ENCODE measurements at places on chromosomes 4 and X. TPM values are rescaled to one million over a fixed set of nuclear protein-coding genes. Genes with fewer than 3 reads are reported as not detected.

DNA sequence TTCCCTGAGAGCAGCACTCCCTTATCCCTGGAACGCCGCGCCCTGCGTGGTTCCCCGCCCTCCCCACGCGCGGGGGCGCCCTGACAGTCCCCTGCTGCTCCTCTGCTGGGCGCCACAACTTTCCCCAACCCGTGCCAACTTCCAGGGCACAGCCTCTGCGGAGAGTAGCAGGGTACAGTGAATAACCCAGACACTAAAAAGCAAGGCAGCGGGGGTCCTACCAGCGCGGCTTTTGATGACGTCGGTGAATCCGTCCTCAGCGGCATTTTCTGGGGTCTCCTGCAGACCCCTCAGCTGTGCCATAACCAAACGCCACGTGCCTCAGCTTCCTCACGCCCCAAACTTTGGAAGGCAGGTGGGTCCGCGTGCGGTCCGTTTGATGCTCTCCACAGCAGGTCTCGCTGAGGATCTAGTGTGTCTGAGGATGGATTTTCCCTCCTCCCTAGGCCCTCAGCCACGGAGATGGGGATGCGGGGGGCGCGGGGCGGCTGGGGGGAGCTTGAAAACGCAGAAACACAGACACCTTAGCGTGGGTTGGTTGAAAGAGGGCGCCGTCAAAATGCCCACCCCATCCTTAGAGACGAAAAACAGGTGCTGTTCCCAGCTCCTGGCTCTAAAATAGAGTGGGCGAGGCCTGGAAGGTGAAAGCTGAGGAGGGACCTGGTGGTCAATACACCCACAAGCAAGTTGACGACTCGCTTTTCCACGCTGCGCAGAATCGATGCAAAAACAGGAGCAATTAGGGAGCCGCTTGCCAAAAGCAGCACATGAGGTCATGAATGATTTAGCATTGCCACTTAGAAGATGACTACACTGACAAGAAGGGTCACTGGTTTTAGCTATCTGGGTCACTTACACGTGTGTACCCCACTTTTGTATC lies 405.6 kb downstream of the FAM47A start:
- H3K4me3 ChIP-seq, result no peak overlapping the region
- no peak overlapping the region for H3K27ac ChIP-seq
- no peak for DNase-seq
- no peaks in the 10 kb centered on the region for H3K27me3 ChIP-seq

- no peak overlapping the region for H3K4me3 ChIP-seq
- no peak for DNase-seq
- no peaks in the 10 kb centered on the region for H3K27me3 ChIP-seq
- no peaks in the 10 kb centered on the region for H3K36me3 ChIP-seq
Observed at GRCh38 chr4:62914758-62915157, 1494.5 kb downstream of the TECRL start.

DNA sequence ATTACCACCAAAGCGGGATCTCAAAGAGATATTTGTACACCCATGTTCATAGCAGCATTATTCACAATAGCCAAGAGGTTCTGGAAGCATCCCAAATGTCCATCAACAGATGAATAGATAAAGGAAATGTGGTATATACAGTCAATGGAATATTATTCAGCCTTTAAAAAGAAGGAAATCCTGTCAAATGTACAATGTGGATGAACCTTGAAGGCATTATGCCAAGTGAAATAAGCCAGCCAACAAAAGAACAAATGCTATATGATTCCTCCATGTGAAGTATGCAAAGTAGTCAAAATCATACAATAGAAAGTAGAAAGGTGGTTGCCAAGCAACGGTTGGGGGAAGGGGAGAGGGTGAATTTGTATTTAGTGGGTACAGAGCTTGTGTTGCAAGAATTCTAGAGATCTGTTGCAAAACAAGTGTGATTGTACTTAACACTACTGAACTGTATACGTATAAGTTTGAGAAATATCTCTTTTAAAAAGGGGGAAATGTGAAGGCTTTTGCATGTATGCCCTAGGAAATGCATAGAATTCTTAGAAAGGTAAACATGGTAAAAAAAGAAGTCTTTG lies 5.0 kb upstream of the ZRSR2 start:
- no peaks in the 10 kb centered on the region for H3K27me3 ChIP-seq
- no peak for DNase-seq
- no peaks in the 10 kb centered on the region for H3K36me3 ChIP-seq
- no peaks in the 10 kb centered on the region for H3K4me1 ChIP-seq

- no peak overlapping the region for H3K27ac ChIP-seq
- no peak overlapping the region for H3K4me3 ChIP-seq
- no peaks in the 10 kb centered on the region for H3K27me3 ChIP-seq
- no peaks in the 10 kb centered on the region for H3K4me1 ChIP-seq
- no peaks in the 10 kb centered on the region for H3K36me3 ChIP-seq
Observed at GRCh38 chr4:144967161-144967560, 130.8 kb downstream of the ANAPC10 start.

DNA sequence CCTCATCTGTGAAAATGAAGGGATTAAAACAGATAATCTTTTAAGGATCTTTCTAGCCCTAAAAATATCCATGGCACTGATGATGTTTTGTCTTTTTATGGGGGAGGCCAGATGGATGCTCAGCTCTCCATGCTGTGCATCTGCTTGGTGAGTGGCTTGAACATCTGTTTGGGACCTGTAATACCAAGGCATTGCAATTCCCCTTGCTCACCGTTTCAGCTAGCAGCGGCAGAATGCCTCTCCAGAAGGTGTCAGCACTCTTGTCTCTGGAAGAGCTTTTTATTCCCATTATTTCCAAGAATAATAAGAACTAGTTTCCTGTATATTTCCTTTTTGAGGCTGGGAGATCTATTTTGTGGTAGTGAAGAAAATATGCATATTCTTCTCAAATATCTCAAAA lies 151.9 kb upstream of the ANK2 start:
- no peak for DNase-seq
- no peaks in the 10 kb centered on the region for H3K36me3 ChIP-seq
- H3K27me3 ChIP-seq, result no peaks in the 10 kb centered on the region
- no peak overlapping the region for H3K27ac ChIP-seq

- H3K4me1 ChIP-seq, result no peaks in the 10 kb centered on the region
- DNase-seq, result no peak
- H3K4me3 ChIP-seq, result no peak overlapping the region
- H3K36me3 ChIP-seq, result no peaks in the 10 kb centered on the region
Observed at GRCh38 chr4:189809839-189810238, 130.8 kb upstream of the FRG1 start.

DNA sequence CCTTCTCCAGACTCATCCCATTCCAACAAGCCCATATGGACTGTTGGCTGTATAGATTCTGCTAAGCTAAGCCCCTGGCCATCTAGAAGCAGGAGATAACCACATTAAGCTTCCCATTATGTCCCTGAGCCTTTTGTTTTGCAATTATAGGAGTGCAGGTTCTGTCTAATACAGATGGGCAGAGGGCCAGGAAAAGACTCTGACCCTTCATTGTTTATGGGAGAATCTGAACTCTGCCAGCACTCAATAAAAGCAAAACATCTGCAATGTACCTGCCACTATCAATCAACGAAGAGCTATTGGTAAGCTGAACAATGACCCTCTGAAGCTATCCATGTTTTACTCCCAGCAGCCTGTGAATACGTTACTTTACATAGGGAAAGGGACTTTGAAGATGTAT lies 207.3 kb upstream of the CLNK start:
- no peaks in the 10 kb centered on the region for H3K27me3 ChIP-seq
- H3K4me1 ChIP-seq, result no peaks in the 10 kb centered on the region
- H3K4me3 ChIP-seq, result no peak overlapping the region
- no peaks in the 10 kb centered on the region for H3K36me3 ChIP-seq
- DNase-seq, result no peak

- H3K4me1 ChIP-seq, result no peaks in the 10 kb centered on the region
- H3K36me3 ChIP-seq, result no peaks in the 10 kb centered on the region
- no peak overlapping the region for H3K27ac ChIP-seq
- DNase-seq, result no peak
- H3K4me3 ChIP-seq, result no peak overlapping the region
- no peaks in the 10 kb centered on the region for H3K27me3 ChIP-seq
Observed at GRCh38 chr4:114658776-114659175, 60.2 kb downstream of the UGT8 start.

DNA sequence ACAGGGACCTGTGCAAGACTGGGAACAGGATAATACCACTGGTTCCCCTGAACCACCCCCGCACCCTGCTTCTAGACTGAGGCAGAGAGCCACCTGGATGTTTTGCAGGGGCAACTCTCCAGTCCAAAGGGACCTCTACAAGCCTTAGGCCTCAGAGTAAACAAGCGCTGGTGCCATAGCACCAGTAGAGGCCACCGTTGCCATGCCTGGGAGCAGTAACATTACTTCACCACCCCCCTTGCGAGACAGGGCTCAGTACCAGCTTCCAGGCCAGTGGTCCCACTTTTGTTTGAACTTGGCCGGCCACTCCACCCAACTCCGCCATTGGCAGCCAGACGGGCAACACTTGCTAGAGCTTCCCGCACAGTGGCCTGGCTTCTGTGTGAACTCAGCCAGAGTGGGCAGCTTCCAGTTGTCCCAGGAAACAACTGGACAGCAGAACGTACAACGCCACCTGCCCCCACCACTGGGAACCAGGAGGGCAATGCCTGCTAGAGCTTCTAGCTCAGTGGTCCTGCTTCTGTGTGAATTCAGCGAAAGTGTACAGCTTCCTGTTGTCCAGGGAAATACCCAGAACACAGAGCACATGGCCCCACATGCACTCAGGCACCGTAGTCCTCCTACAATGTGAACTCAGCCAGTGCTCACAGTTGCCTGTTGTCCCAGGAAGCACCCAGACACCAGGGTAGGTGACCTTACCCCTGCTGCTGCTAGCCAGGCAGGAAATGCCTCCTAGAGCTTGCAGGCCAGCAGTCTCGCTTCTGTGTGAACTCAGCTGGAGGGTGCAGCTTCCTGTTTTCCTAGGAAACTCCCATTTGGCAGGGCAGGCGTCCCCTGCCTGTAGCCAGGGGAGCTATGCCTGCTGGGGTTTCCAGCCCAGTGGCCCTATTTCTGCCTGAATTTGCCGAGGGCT lies 39.9 kb upstream of the PCDH19 start:
- H3K4me3 ChIP-seq, result no peak overlapping the region
- no peaks in the 10 kb centered on the region for H3K4me1 ChIP-seq
- no peaks in the 10 kb centered on the region for H3K36me3 ChIP-seq
- no peaks in the 10 kb centered on the region for H3K27me3 ChIP-seq

- H3K4me1 ChIP-seq, result peaks cover 42% of the 10 kb centered on the region
- no peaks in the 10 kb centered on the region for H3K27me3 ChIP-seq
- no peaks in the 10 kb centered on the region for H3K36me3 ChIP-seq
- DNase-seq, result peak; percentile 100
- H3K27ac ChIP-seq, result peak overlapping the region; percentile 93
Observed at GRCh38 chr4:152972821-152973628, 36.9 kb downstream of the FHDC1 start.

DNA sequence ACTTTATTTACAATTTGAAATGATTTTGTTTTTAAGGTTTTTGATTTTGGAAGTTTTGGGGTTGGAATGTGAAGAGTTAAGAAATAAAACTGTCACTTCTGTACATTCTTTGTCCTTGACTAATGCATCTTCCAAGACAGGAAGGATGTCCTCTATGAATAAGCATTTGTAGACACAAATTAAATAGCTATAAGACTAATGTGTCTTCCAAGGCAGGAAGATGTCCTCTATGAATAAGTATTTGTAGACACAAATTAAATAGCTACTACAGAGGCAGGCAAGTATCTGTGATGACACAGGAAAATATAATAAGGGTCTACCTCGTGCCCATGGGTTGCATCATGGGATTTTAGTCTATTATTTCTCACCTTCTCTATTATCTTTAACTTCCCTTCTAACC lies 14.5 kb downstream of the PRSS48 start:
- no peaks in the 10 kb centered on the region for H3K36me3 ChIP-seq
- no peak overlapping the region for H3K27ac ChIP-seq
- H3K4me3 ChIP-seq, result no peak overlapping the region
- H3K4me1 ChIP-seq, result peaks cover 4% of the 10 kb centered on the region
- DNase-seq, result no peak

- no peaks in the 10 kb centered on the region for H3K36me3 ChIP-seq
- H3K27me3 ChIP-seq, result no peaks in the 10 kb centered on the region
- no peak overlapping the region for H3K4me3 ChIP-seq
- H3K4me1 ChIP-seq, result no peaks in the 10 kb centered on the region
- no peak for DNase-seq
Observed at GRCh38 chr4:125582302-125582701, 267.5 kb downstream of the FAT4 start.

- no peaks in the 10 kb centered on the region for H3K27me3 ChIP-seq
- H3K36me3 ChIP-seq, result no peaks in the 10 kb centered on the region
- no peaks in the 10 kb centered on the region for H3K4me1 ChIP-seq
- no peak overlapping the region for H3K27ac ChIP-seq
- DNase-seq, result no peak
Observed at GRCh38 chr4:90476019-90476418, 348.8 kb downstream of the CCSER1 start.

GRCh38 chrX:49184294-49185281 lies 1.6 kb downstream of the PRICKLE3 start:
- H3K36me3 ChIP-seq, result no peaks in the 10 kb centered on the region
- peak overlapping the region; percentile 39 for H3K4me3 ChIP-seq
- H3K27me3 ChIP-seq, result no peaks in the 10 kb centered on the region
- H3K27ac ChIP-seq, result no peak overlapping the region
- DNase-seq, result peak; percentile 63

DNA sequence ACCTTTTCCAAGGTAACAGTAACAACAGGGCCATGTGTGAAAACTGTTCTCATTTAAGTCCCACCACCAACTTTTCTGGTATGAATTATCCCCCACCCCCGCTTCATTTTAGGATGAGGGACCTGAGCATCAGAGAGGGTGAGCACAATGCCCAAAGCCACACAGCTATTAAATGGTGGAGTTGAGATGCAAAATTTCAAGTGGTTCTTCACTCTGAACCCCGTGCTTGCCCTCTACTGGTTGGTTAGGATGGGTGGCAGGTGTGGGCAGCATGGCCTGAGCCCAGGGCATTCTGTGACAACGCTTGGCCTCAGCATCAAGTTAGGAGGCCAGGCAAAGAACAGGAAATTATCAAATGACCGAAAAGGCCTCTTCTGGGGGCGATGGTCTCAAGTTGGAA lies 33.5 kb downstream of the MED28 start:
- no peak for DNase-seq
- H3K4me1 ChIP-seq, result no peaks in the 10 kb centered on the region
- no peak overlapping the region for H3K4me3 ChIP-seq
- H3K27me3 ChIP-seq, result no peaks in the 10 kb centered on the region

DNA sequence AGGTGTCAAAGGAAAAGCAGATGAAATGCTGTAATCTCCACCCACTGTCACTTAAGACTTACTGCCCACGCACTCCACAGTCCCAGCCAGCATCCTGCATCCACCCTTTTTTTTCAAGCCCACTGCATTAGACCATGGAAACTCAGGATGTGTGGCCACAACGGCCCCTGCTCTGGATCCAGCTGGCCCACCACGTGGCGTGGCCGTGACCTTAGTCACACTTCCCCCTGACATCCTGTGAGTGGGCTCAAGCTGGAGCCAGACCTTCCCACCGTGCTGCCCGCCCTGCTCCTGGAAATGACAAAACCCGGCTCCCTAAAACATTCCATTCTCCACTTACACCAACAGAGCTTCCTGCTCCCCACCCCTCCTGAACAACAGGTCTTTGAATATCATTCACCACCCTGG lies 588.3 kb upstream of the DIPK2B start:
- H3K36me3 ChIP-seq, result peaks cover 3% of the 10 kb centered on the region
- peaks cover 8% of the 10 kb centered on the region for H3K4me1 ChIP-seq
- H3K27me3 ChIP-seq, result no peaks in the 10 kb centered on the region

- H3K27ac ChIP-seq, result no peak overlapping the region
- no peaks in the 10 kb centered on the region for H3K36me3 ChIP-seq
Observed at GRCh38 chr4:189081826-189082225, 858.8 kb upstream of the FRG1 start.

NKX3-2 gene
- 5.2 TPM for total RNA-seq

PNMA5 gene
- total RNA-seq, result not detected

SLC4A4 gene
- 3.7 TPM for total RNA-seq

SHOX gene
- not detected for total RNA-seq

TRIM2 gene
- total RNA-seq, result 51.8 TPM

ATP1B4 gene
- not detected for total RNA-seq

DCAF8L2 gene
- total RNA-seq, result not detected

SAGE1 gene
- total RNA-seq, result not detected

MAML3 gene
- total RNA-seq, result 10.2 TPM

DGAT2L6 gene
- total RNA-seq, result not detected

HELQ gene
- total RNA-seq, result 8.2 TPM

MGARP gene
- 0.45 TPM for total RNA-seq

Data from astrocyte (in vitro differentiated cells and primary cell).